ENCODE measurements at places on chromosomes 5 and 9.

- no peak for DNase-seq
Observed at GRCh38 chr5:177431317-177432142, 5.1 kb downstream of the GRK6 start.

- no peak for DNase-seq
Observed at GRCh38 chr5:85293145-85293785, 908.6 kb upstream of the EDIL3 start.

DNA sequence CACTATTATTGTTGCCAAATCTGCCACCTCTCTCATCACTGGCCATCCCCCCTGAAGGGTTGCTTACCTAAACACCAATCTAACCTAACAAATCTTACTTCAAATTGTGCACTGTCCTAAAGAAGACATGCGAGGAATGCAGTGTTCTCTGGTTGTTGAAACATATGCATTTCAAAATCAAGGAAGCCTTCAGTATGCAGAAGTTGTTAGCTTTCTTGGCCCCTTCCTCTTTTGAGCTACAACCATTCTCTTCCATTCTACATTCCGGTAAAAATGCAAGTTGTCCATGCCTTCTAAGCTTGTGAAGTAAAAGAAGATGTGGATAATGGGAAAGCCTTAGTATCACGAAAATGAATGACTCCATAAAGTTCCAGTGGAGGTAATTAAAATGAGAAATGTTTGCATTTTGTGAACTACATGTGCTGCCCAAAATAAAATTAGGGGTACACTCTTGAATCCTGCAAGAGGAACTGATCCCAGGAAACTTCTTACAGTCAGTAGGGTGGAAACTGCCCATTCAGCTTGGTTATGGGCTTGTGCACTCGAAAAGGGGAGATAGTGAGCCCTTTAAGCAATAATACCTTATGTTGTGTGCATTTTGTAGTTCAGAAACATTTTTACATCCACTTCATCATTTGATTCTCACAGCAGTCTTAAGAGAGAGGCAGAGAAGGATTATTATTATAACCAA, 77.6 kb upstream of the ADRB2 start:
- DNase-seq, result no peak

DNA sequence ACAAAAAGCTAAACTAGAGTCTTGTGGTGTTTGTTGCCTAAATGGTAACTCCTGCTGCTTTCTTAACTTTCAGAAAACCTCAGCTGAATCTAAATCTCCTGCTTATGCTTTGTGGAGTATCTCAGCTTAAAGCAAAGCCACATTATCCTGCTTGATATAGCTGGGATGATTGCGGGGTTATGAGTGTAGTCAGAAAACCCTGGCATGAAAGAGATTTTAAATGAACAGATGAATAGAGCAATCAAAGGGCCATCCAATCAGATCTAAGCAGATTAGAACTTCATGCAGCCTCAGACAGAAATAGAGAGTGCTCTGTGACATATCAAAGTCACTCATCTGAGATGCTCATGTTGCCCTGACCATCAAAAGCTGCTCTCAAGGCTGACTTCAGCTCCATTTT, 305.5 kb downstream of the DMRT2 start:
- no peak for DNase-seq

DNA sequence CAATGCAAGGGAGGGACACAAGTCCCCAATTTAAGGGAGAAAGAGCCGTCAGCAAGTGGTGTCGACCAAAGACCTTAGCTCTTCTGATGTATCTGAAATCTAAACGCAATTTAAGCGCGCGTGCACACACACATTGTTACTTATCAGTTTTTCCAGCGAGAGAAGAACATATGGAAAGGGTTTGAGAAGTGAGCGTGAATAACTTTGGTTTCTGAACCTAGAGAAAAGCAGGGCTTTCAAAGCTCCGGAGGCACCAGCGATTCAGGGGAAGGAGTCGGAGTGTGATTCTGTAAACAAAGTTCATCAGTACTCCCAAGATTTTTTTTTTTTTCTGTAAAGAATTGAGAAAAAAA, 191.8 kb downstream of the MEF2C start:
- DNase-seq, result no peak

- no peak for DNase-seq
Observed at GRCh38 chr5:142934051-142934762, 164.0 kb downstream of the ARHGAP26 start.

- DNase-seq, result no peak
Observed at GRCh38 chr5:60700416-60700757, 421 bp upstream of the DEPDC1B start.

DNA sequence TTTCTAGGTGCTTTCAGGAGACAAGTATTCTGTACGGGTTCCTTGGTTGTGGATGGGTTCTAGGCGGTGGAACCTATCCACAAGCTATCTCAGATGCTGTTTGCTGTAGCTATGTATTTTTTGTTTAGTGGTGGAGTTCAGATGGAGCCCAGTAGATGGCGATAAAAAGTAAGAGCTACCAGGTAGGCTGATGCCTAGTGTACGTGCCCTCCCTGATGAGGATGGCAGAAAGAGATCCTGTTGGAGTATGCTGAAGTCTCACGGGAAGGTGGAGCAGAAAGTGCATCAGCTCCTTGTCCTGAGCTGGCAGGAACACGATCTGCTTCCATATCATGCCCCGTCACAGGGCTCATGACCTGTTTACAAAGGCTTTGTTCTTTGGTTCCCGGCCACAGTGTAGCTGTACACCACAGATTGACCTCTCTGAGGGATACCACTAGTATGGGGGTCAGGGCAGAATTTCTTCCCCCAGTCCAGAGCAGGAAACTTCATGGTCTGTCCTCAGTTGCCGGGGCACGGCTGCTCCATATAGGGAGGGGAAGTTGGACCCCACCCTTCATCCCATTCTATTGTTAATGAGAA, 12.6 kb upstream of the UGT3A2 start:
- no peak for DNase-seq

GRCh38 chr5:32362527-32362926, 49.8 kb upstream of the MTMR12 start:
- no peak for DNase-seq

DNA sequence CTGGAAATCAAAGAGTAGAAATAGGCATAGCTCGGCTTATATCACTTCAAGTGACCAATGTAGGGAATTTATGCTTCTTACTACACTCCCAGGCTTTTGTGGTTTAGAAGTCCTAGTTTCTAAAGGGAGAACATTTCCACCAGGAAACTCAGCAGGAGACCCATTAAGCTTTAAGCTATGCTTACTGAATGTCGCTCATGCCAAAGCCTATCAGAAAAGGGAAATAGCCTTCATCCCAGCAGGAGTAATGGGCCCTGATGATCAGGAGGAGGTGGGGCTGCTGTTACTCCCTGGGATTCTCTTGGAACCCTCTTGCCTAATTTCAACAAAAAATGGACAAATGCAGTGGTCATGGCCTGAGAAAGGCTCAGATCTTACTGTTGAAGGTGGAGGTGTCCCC, 54.5 kb upstream of the SEMA6A start:
- no peak for DNase-seq

GRCh38 chr5:168307022-168307421, 15.6 kb downstream of the WWC1 start:
- DNase-seq, result no peak

DNA sequence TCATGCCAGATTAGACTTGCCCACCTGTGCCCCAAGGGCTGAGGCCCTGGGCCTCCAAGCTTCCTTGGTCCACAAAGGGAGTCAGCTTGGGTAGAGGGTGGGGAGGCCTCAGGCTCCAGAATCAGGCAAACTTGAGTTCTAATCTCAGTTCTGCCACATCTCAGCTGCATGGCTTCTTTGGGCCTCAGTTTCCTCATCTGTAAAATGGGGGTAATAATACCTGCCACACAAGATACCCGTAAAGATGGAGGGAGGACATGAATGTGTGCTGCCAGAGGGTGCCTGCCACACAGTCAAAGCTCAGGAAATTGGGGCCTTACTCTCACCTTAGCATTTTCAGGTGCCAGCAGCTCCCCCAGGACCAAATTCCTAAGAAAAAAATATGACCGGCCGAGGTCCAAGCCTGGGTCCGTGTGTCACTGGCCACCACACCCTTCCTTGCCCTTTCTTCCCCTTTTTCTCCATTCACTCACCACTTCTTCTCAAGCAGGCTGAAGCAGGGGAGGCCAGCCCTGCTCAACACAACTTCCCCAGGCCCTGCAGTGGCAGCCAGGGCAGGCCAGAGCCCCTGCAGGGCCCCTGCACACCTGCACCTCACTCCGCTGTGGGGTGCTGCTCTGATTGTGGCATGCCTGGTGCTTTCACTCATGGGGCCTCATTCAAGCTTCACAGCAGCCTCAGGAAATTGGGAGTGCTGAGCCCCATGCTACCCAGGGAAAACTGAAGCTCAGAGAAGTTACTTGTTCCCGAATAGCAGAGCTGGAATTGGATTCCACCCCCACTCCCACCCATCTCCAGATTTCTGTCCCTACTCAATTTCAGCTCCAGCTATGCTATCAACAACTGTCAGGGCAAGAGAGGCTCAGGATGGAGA, 3.9 kb downstream of the RGS14 start:
- no peak for DNase-seq

DNA sequence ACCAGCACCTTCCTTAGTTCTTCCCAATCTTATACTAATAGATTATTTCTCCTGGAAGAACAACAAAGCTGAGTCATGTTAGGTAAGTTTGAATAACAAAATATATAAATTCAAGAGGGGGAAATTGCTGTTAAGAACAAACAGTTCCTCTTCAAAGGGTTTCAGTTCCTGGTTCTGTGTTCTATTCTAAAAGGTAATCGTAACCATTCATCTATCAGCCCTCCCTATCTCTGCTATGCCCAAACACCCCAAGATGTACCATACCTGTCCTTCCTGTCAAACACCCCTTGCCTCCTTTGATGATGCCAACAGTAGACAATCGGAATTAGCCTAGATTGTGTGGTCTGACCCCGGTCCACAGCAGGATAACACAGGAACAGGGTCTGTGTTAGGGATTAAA, 4.2 kb upstream of the RNF180 start:
- DNase-seq, result no peak

- no peak for DNase-seq
Observed at GRCh38 chr9:128481561-128481960, 23.0 kb upstream of the GLE1 start.

GRCh38 chr5:56987171-56987570, 35.2 kb upstream of the MIER3 start:
- no peak for DNase-seq

- no peak for DNase-seq
Observed at GRCh38 chr5:177100714-177101121, 14.0 kb downstream of the FGFR4 start.

GRCh38 chr5:179238628-179238970, 106.7 kb downstream of the ADAMTS2 start:
- no peak for DNase-seq

- DNase-seq, result no peak
Observed at GRCh38 chr9:13786131-13786530, 506.6 kb upstream of the MPDZ start.

Data from stimulated activated CD4-positive, alpha-beta T cell treated with anti-CD3 and anti-CD28 coated beads, TNF-alpha, amount 100 ng/mL, for 24 hours (primary cell).